ENCODE measurements at places on chromosomes 3 and 15.

- no peak for DNase-seq
Observed at GRCh38 chr15:92101708-92102394, 248.3 kb downstream of the SLCO3A1 start.

DNA sequence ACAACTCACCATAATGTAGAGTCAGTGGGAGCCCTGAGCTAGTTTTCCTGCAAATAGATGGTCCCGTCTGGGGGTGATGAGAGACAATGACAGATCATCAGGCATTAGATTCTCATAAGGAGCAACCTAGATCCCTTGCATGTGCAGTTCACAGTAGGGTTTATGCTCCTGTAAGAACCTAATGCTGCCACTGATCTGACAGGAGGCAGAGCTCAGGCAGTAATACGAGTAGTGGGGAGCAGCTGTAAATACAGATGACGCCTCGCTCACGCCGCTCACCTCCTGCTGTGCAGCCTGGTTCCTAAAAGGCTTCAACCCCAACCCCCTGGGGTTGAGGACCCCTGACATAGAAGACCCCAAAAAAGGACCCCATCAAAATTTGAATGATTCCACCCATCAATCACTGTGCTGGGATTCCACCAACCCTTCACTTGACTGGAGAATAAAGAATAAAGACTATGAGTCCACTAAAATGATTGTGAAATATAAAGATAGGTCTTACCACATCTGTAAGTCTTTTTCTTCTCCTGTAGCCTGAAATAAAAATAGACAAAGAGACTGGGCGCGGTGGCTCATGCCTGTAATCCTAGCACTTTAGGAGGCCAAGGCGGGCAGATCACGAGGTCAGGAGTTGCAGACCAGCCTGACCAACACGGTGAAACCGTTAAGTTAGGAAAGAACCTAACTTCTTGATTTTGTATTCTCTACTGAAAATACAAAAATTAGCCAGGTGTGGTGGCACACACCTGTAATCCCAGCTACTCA lies 9.9 kb upstream of the UBL7 start:
- DNase-seq = no peak

DNA sequence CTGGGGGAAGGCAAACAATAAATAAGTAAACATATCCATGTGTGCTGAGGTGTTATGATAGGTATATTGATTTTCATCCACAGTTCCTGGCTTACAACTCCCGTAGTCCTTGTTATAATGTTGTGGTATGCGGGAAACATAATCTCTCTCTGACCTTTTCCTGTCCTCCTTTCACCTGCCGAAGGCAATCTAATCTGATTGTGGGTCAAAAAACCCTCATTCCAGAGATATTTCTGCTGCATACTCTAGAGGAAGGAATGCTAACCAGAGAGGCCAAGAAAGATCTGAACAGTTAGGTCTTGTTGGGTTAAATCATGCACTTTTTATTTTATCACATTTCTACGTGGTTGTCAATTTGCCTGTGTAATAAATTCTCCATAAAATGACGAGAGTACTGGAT lies 383.6 kb upstream of the SEMA6D start:
- DNase-seq = no peak

DNA sequence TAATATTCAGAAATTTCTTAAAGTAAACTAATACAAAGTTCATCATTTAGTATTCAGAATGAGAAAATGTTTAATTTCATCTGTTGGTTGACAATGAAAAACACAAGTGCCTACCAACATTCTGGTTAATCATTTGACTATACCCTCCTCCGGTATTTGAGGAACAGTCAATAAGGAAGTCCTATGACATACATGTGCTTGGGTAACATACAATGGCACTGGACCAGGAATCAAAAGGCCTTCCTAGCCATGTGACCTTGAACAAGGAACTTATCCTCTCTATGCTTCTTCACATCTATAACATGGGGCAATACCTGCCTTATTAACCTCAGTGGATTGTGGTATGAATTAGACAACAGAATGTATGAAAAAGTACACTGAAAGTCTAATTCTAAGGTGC lies 65.8 kb downstream of the ZNF280D start:
- no peak for DNase-seq

- no peak for DNase-seq
Observed at GRCh38 chr15:74957476-74958035, 984 bp upstream of the RPP25 start.

DNA sequence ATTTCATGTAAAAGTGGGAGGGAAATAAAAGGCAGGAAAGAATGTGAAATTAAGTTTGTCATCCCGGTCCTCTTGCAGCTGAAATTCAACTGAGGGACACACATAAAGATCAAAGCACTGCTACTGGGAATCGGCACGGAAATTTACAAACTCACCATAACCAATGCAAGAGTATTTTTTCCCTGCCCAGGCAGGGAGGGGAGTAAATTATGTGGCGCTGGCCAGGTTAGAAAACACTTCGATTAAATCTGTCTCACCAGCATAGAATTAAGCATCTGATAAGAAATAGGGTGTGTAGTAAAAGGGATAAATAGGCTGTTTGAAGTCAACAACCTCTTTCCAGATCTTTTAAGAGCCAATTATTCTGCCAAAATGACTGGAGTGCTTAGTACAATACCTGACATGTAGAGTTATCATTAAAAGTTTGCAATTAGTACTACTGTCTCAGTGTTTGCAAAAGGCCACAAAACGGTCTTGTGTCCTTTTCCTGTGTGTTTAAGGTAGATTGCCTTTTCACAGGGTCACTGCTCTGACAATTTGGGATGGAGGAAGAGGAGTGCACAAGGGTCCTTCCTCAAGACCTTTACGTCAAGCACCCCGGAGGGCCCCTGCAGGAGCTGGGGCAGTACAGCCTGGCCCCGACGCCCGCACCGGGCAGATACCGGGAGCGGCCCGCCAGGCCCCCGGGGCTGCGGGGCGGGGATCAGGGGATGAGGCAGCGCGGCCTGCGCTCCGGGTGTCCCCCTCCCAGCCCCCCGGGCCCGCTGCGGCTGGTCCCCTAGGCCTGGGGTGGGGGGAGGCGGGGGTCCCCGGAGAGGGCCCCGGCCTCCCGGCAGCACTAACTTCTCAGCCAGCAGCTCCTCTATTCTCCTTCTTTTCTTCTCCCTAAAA lies 651 bp downstream of the UBA3 start:
- DNase-seq = peak; percentile 23

GRCh38 chr3:139759470-139759869 lies 81.7 kb upstream of the NMNAT3 start:
- no peak for DNase-seq

DNA sequence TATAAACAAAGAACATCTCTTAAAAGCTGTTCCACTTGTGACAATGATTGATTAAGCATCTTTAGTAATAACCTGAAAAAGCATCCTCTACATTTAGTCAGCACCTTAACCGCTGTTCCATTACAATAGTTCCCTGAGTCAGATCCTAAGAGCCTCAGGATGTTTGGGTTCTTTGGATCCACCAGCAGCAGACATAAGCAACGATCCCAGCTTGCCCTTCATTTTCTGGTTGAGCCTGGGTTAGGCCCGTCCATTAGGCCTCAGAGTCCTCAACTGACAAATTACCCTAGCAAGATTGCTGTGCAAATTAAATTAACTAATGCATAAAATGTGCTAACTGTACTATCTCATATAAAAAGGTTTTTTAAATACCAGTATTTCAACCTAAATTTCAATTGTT lies 42.3 kb upstream of the ROBO1 start:
- no peak for DNase-seq

GRCh38 chr3:167728176-167728575 lies 6.5 kb downstream of the PDCD10 start:
- no peak for DNase-seq

- no peak for DNase-seq
Observed at GRCh38 chr15:60540002-60540651, 61.2 kb upstream of the ICE2 start.

DNA sequence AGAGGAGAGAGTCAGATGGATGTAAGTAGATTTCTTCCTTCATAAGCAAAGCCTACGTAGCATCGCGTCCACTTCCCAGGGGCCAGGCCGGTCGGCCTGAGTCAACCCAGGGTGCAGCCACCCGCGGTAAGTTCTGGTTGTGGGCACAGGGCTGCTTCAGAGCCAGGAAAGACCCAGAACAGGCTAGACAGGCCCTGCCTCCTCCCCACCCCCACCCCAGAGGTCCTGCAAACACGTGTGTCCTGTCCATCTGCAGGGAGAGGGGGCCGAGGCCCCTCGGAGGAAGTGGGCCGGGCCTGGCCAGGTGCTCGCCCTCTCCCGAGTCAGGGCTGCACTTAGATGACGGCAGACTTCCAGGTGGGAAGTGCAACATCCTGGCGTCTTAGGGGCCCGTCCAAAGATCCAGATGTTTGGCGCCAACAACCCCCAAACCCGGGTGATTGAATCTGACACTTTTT lies 100.8 kb upstream of the ALDH1A3 start:
- no peak for DNase-seq

- no peak for DNase-seq
Observed at GRCh38 chr3:168223085-168223484, 127.4 kb upstream of the GOLIM4 start.

GRCh38 chr15:65373163-65373651 lies 4.6 kb downstream of the IGDCC3 start:
- DNase-seq = no peak
